ENCODE measurements at places on chromosomes 11 and 22.
A peak's percentile ranks its signal among the peaks of the same experiment; 100 is the strongest.

GRCh38 chr22:23910496-23911190 lies 16.5 kb downstream of the MIF start:
- no peak for DNase-seq

- DNase-seq = no peak
Observed at GRCh38 chr11:95289378-95290101, 58.5 kb upstream of the SESN3 start.

DNA sequence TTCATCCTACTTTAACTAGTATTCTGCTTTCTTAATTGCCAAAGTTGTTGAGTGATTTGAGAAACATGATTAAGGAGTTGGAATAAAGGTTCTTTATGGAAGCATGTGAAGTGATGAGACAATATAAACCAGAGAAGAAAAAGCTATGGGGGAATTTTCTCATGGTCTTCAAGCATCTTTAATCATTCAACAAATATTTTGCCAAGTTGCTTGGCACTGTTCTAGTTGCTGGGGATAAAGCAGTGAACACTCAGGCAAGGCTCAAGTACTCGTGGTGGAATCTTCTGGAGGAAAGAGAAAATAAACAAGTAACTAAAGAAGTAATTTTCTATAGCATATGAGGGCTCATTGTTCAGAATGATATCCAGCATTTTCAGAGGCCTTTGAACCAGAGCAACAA lies 9.2 kb upstream of the PIWIL4 start:
- no peak for DNase-seq

DNA sequence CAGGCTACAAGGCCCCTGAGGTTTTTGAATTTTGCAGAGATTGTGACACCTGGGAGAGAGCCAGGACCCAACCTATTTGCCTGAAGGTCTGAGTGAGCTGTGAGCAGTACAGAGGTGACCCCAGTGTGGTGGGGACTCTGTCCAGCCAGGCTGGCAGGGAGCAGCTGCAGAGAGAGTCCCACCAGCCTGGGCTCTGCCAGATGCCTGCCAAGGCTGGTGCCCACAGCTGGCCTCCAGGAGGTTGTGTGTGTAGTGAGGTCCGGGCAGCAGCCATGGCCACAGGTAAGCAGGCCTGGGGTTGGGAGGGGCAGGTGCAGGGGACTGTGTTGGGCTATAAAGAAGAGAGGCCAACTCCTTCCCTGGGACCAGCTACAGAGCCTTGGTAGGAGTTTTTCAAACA lies 144.8 kb downstream of the CRYBB2 start:
- no peak for DNase-seq

GRCh38 chr11:83545494-83546260 lies 259.5 kb upstream of the CCDC90B start:
- DNase-seq = no peak

DNA sequence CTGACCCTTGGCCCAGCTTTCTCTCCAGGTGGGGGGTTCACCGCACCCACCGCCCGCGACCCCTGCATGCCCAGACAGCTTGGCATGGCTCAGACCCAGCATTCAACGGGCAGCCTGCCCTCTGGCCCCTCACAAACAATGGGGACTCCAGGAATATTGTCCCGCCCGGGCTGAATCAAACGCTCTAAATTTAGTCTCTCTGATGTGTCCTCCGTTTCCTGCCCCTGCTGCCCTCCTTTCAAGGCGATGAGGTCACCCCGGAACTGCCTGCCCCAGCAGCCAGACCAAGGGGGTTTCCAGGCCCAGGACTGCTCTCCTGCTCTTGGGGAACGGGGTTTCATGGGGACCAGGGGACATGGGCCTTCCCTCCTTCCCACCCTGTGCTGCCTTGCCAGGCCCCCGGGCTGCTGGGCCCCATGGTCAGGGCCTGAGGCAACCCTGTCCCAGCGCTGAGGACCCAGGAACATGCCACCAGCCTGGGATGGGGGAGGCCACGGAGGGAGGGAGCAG lies 10.1 kb upstream of the PDGFB start:
- no peak for DNase-seq

GRCh38 chr11:7449211-7449840 lies 36.0 kb upstream of the OLFML1 start:
- DNase-seq = no peak

GRCh38 chr22:31652088-31652487 lies 9.9 kb downstream of the PISD start:
- DNase-seq = no peak

DNA sequence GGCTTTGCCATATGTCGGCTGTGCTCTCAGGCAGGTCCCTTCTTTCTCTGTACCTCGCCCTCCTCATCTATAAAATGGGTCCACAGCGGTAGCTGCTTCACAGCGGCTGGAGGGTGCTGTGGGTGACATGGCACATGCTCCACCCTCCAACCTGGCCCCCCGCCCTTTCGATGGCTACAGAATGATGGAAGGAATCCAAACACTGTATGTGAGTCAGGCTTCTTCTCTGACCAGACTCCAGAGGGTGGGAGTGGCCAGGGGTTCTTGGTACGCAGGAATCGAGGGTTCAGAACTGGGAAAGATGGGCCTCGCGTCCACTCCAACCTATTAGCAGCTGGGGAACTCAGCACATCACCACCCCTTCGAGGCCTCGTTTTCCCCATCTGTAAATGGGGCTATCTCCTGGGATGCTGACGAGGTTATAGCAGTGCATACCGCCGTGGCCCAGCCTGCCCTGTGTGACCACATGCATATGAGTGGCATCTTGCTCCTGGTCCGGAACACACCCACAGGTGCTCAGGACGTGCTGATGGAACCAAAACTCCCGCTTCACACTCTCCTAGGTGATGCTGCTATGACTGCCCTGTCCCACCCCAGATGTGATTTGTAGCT lies 26.4 kb downstream of the MN1 start:
- DNase-seq = no peak

GRCh38 chr11:129998107-129998506 lies 4.5 kb downstream of the PRDM10 start:
- DNase-seq = no peak

DNA sequence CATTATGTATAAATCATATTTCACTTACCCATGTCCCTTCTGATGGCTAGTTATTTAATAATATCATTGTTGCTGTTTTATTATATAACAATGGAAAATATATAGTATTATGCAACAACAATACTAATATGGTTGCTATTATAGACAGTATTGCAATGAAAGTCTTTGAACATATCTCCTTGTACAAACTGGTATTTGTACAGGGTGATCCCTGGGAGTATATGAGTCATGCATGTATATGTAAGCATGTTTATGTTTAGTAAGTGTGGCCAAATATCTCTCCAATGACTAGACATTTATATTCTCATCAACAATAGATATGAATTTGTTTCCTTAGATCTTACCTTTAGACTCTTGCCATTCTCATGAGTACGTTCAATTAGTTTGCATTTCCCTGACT lies 55.9 kb downstream of the KCNC1 start:
- no peak for DNase-seq

DNA sequence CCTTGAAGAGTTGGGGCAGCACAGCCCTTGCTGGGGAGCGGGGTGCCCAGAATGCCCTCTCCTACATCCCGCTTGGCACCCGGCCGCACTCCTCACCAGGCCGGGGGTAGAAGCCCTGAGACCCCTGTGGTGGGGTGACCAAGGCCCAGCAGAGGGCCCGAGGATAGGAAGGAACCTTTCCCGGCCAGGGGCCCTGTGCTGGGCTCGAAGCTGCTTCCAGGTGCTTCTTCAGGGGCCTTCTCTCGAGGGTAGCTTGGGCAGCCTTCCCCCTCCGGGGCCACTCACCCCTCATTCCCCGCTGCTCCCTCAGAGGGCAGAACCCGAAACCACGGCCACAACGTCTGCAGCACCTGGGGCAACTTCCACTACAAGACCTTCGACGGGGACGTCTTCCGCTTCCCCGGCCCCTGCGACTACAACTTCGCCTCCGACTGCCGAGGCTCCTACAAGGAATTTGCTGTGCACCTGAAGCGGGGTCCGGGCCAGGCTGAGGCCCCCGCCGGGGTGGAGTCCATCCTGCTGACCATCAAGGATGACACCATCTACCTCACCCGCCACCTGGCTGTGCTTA lies 752 bp downstream of the MUC2 start:
- no peak for DNase-seq

GRCh38 chr11:33542921-33543320 lies 157.7 kb downstream of the C11orf91 start:
- DNase-seq = peak; percentile 33

DNA sequence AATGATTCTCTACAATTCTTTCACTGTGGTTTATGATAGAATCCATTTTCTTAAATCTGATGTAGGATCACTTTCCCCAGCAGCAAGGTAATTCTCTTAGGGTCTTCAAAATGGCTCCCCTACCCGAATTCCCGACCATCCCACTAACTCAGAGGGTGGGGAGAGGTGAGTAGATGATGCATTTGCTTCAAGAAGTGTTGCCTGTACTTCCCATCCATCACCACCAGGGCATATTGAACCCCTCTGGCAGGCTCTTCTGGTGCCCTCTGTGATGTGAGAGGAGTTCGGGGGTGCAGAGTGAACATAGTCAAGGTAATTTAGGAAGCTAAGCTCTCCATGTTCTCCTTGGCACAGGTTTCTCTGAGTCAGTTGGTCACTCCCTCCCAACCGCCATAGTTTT lies 52.3 kb downstream of the ZNRF3 start:
- no peak for DNase-seq

- no peak for DNase-seq
Observed at GRCh38 chr11:11229647-11230046, 123.4 kb downstream of the CSNK2A3 start.

- peak; percentile 44 for DNase-seq
Observed at GRCh38 chr11:12043959-12044791, 35.7 kb upstream of the DKK3 start.

- DNase-seq = no peak
Observed at GRCh38 chr11:92308366-92308765, 83.7 kb downstream of the FAT3 start.

DNA sequence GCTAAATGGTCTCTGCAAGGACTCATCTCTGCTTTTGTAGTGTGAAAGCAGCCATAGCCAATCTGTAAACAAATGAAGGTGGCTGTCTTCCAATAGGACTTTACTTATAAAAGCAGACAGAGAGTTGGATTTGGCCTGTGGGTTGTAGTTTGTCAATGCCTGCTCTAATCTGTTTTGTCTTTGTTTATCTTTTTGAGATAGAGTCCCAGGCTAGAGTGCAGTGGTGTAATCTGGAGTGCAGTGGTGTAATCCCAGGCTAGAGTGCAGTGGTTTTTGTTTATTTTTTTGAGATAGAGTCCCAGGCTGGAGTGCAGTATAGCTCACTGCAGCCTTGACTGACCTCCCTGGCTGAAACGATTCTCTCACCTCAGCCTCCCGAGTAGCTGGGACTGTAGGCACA lies 8.6 kb downstream of the PPP6R3 start:
- no peak for DNase-seq

- no peak for DNase-seq
Observed at GRCh38 chr11:15750535-15751308, 605.6 kb downstream of the SOX6 start.

Measured in stimulated activated CD4-positive, alpha-beta T cell treated with anti-CD3 and anti-CD28 coated beads, Interleukin-12 subunit alpha, Interleukin-12 subunit beta, amount 100 ng/mL, for 48 hours (primary cell).